Occipital lobe (tissue), 3 donors: ENCODE measurements at places on chromosomes 1 and 21.

- no peak for DNase-seq
Measured at GRCh38 chr1:62716397-62716796, 28.2 kb upstream of the DOCK7 start.

DNA sequence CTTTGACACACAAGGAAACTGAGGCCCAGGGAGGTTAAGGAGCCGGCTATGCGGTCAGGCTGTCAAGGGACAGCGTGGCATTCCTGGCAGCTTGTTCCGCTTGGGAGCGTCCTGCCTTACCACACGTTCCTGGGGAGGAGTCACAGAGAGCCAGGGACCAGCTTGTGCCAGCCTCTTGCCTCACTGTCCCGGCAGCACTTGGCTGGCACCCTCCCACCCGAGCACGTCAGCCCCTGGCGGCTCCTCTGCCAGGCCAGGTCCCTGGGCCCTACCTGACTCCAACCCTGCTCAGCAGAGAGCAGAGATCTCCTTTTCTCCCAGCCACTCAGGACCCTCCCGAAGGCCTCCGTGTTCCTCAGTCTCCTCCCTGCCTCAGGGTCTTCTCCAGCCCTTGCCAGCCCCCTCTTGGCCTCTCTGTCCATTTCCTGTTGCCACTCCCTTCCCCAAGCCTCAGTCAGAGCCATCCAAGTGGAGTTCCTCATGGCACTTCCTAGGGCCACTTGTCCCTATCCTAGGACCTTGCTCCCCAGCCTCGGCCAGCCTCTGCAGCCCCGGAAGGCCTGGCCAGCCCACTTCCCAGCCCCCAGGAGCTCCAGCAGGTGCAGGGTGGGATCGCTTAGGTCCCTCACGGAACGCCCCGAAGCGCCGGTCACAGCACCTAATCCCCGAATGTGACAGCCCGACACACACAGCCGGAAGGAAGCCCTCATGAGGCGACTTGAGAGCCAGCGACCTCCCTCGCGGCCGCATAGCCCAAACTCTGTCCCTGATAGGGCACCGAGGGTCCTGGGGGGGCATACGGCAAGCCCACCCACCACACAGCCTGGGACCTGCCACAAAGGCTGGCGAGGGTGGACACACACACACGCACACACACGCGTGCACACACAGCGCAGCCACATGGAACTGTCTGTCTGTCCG is 130.3 kb downstream of the CASZ1 start:
- no peak for DNase-seq

GRCh38 chr1:247204177-247204647 is 32.4 kb upstream of the ZNF124 start:
- DNase-seq: no peak

- DNase-seq: no peak
Measured at GRCh38 chr1:43294761-43295160, 6.0 kb upstream of the TIE1 start.

GRCh38 chr1:25856856-25857255 is 2.4 kb downstream of the AUNIP start:
- no peak for DNase-seq

DNA sequence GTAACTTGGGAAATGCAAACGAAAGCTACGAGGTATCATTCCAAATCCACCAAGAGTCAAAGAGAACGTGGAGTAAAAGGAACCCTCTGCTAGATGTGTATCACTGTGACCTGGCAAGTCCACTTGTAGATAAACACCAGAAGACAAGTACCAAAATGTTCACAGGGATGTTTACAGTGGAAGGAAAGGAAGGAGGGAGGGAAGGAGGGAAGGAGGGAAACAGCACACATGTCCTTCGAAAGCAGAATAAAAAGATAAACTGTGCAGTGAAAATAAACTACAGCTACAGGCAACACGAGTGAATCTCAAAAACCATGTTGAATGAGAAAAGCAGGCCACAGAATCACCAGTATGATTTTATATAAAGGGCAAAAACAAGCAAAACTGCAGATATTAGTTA is 59.9 kb downstream of the TP53BP2 start:
- no peak for DNase-seq

- DNase-seq: no peak
Measured at GRCh38 chr1:101967871-101968270, 28.9 kb downstream of the OLFM3 start.

GRCh38 chr1:181742426-181742825 is 259.1 kb downstream of the CACNA1E start:
- DNase-seq: no peak

DNA sequence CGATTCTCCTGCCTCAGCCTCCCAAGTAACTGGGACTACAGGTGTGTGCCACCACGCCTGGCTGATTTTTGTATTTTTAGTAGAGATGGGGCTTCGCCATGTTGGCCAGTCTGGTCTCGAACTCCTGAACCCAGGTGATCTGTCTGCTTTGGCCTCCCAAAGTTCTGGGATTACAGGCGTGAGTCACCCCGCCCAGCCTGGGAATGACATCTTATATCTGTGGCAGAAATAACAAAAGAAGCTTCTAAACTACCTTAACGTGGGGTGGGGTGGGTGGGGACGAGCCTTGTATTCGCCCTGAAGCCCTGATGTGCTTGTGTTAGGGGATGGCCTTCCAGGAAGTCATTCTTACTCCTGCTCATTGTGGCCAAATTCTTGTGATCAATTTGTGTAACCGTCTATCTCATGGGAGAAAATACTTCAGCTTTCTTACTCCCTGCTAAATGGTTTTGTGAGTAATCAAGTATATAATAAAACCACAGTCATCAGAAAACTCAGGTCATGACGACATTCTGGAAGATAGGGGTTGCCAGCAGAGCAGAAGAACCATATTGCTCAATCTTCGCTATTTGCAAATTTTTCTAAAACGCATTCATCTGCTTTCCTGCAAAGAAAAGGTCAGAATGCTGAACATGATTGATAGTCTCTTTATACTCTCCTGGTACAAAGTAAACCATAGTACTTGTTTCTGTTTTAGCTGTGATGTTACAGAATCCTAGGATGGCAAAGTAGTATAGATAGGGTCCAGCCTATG is 63.2 kb downstream of the DIRAS3 start:
- DNase-seq: no peak

DNA sequence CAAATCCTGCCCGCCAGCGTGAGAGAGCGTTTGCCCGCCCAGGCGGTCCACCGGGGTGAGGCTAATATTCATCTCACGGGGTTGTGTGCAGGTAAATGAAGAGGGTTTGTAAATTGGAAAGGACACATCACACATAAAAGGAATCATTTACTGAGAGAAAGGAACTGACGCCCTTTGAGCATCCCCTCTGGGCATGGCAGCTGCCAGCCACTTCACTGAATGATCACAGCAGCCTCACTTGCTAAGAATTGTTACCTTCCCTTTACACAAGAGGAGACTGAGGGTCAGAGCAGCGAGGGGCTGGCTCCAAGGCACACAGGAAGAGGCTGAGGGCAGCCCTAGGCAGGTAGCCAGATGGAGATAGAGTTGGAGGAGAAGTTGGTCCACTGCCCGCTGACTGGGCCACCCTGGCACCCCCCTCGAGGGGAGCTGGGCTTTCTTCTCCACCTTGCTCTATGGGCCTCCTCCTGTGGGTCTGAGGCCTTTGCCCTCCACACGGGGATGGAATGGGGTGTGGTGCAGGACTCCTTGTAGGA is 96.0 kb downstream of the FOXD2 start:
- DNase-seq: no peak
